Globus pallidus (tissue), 1 donor: ENCODE measurements at places on chromosomes 13 and 19.

DNA sequence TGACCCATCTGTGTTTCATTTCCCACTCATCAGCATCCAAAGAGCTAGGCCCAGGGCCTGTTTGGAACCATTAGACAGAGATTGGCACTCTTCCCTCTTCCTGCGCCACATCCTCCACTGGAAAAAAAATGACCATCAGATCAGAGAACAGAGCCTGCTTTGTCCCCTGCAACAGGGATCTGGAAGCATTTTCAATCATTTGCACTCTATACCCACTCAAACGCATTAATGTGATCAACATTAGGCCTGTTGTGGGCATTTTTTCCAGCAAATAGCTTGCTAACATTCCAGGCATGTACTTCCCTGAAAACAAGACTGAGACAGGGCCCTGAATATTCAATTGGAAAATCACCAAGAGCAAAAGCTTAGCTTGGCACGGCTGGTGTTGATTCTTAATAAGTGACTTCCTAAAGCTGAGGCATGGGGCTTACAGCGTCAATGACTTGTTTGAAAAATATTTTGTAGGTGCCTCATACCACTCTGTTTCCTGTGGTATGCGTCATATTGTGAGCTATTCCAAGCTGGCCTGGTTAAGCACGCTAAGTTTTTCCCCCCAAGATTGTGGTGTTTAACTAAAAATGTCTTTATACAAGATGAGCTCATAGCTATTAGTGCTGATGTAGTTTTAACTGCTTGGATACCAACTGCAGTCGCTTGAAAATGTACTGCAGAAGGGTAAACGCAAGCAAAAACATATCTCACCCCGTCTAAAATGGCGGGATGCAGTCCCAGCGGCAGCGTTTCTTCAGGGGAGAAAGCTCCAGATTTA lies 404.4 kb downstream of the SPRY2 start:
- peak; percentile 98 for DNase-seq

GRCh38 chr13:108342369-108343289 lies 73.1 kb downstream of the TNFSF13B start:
- peak; percentile 65 for DNase-seq

DNA sequence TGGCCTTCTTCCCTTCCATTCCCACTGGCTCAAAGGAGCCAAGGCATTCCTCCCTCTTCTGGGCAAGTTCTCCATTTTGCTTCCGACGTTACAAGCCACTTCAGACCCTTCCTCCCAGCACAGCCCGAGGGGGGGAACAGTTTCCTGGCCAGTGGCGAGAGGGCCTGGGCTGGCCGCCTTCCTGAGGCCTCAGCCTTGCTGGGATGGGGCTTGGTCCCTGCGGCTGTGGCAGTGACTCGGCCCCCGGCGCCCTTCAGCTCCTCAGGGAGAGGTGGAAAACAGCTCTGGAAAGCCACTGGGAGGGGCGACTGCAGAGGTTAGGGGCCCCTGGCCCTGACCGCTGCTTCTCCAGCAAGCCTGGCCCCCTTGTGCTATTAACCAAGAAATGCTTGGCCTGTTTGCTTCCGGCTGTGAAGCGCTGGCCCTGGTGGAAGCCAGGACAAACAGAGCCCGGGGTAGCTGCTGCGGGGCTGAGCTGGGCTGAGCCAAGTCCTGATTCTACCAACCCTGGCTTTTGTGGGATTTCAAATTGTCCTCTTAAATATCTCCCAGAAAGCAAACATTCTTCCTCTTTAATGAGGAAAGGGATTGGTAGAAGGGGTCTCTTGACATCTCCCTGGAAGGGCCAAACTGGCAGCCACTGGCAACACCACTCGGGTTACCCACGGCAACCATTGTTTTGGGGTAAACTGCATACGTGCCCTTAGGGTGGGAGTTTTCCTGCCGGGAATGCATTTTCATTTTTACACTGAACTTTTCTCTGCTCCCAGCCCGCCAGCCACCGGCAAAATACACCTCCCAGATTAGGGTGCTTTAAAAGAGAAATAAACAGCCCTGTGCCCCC lies 38.7 kb downstream of the C13orf46 start:
- DNase-seq: no peak

GRCh38 chr19:15279326-15279904 lies 47.2 kb upstream of the EPHX3 start:
- no peak for DNase-seq

DNA sequence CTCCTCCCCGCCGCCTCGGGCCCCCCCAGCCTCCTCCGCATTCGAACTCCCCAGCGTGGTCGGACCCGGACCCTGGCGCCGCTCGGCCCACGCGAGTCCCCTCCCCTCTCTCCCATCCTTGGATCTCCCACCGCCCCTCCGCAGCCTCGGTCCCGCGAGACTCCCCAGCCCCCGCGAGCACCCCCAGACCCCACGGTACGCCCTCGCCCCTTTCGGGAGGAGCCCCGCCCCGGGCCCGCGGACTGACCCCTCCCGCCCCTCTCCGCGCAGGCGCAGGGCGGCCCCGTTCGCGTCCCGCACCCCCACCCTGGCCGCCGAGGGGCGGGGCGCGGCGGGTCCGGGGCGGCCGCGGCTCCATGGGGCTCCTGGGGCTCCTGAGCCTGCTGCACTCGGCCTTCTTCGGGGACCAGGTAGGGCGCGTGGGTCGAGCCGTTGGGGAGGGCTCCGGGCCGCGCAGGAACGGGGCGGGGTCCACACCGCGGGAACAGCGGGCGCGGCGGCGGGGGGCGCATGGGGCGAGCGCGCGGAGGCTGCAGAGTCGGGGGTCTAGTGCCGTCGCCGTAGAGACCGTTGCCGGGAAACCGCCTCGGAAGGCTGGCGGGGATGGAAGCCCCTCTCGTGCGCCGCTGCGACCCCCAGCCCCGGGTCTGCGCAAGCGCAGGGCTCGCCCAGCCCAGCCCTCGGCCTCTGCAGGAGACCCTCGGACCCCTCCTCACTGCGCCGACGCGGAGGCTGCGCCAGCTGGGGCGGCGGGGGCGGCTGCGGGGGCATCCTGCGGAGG lies 3.8 kb upstream of the APC2 start:
- peak; percentile 47 for DNase-seq

DNA sequence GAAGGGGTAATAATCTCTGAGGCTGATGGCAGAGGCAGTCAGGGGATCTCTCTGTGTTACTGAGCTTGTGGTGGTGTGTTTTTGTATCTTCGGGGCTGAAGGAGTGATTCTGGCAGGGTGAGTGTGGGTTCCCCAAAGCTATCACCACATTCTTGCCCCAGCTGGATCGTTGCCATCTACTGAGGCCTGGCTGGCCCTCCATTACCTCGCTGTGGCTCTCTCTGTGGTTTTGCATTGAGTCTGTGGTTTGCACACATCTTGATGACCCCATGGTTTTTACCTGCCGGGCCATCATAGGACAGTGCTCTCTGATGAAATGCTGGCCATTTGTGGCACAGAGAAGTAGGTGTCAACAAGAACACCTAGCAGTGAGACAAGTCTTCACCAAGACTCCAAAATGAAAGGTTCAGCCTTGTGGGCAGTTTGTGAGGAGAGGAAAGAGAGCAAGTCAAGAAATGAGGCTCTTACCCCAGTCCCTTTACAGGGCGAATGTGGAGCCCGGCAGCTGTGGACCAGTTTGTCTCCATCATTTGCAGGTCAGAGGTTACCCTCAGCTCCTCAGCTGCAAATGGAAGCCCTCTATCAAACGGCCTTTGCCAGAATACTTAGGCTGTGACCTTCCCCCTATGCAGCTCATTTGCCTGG lies 69.0 kb upstream of the NPAS1 start:
- no peak for DNase-seq

- peak; percentile 66 for DNase-seq
Observed at GRCh38 chr19:35935911-35936737, at the start of gene LRFN3. Gene LRFN3 (plus strand): TSS chr19:35936374. CDS start chr19:35939426, 3,052 bp downstream.

DNA sequence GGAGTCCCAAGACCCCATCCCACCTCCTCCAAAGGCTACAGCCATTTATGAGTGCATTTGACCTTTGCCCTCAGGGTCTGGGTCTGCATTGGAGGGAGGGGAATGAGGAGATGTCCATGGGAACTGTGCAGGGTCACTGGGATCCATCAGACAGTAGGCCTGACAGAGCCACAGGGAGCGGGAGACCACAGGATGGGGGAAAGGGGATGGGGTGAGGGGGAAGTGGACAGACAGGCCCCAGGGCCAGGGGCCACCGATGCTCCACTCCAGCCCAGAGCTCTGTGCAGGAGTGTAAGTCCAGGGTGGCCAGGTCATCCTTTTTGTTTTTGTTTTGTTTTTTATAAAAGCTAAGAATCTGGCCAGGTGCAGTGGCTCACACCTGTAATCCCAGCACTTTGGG lies 82.5 kb downstream of the CHST8 start:
- DNase-seq: no peak

- DNase-seq: peak; percentile 92
Observed at GRCh38 chr19:8208922-8209461, at the start of gene CERS4. Gene CERS4 (plus strand): TSS chr19:8209370. CDS start chr19:8251077, 41,707 bp downstream.

GRCh38 chr13:30158774-30159445 lies 148.4 kb downstream of the KATNAL1 start:
- no peak for DNase-seq

- DNase-seq: no peak
Observed at GRCh38 chr13:33524086-33524485, 238.5 kb upstream of the STARD13 start.

DNA sequence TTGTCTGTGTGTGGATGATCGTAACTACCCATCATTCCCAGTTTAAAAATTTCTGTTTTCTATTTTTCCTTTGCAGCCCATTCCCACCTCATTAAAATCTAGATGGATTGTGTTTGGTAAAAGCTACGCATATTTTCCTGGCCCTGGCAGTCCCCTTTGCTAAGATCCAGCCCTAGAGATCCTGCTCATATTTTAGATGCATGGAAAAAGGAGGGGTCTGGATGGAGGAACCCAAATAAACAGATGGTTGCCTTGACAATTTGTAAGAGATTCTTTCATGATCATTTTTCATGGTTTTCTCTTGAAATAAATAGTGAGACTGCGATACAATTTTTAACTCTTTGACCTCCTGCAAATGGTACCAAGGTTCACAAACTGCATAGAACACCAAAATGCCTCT lies 174.4 kb downstream of the SLC7A1 start:
- no peak for DNase-seq

DNA sequence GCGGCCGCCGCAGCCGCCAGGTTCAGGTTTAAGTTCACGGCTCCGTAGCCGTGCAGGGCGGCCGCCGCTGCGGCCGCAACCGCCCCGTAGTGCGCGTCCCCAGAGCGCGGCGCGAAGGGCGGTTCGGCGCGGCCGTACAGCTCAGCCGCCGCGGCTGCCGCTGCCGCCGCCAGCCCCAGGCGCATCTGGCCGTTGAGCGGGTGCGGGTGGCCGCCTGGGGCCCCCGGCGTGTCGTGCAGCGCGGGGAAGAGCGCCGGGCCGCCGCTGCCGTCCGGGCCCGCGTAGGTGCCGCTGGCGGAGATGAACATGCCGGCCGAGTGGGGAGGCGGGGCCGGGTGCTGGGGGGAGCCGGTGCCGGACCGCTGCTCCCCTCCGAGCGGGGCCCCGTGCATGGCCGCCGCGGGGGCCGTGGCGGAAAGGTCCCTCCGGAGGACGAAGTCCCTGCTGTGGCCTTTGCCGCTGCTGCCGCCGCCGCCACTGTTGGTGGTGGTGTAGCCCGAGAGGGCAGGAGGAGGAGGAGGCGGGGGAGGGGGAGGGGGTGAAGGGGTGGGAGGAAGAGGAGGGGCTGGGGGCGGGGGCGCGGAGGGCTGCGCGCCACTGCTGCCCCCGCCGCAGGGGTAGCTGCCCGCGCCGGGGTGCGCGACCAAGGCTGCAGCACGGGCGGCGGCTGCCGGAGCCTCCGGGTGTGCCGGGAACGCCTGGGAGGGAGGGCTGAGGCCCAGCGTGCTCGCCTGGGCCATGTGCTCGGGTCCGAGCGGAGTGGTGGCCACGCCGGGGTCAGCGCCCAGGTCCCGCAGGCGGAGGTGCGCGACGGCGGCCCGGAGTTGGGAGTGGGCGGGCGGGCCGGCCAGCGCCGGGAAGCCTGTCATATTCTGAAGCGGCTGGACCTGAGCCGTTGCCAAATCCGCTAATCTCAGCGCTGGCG lies 654 bp downstream of the ZIC5 start:
- DNase-seq: no peak

DNA sequence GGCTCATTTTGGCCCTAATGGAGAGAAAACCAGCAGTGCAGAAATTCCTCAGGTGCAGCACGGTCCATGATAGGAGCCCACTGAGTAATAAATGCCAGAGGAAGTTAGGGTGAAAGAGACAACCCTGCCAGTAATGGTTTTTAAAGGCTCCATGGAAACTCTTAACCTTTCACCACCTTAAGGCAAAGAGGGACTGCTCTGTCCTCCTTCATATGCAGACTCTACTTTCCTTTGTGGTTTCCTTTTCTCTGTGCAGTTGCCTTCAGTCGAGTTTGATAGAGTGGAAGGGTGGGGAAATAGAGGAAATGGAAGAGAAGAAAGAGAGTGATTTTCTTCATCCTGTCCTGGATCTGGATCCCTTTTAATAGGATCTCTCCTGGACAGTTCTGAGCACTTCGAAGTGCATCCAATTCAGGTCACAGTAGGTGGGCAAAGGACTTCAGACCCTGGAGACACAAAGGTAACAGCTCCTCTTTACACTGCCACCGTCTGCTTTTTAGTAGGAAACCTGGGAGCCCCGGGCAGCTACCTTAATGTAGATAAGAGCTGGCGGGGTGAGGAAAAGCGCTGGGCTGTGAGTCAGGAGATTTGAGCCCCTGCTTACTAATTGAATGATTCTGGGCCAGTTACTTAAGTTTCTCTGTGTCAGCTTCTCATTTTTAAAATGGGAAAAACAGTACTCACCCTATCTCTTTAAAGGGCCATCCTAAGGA lies 294.8 kb downstream of the KCNRG start:
- DNase-seq: no peak

- no peak for DNase-seq
Observed at GRCh38 chr13:28659621-28659970, 666 bp downstream of the POMP start.
